ENCODE measurements at places on chromosomes 5 and 9.
A peak's percentile ranks its signal among the peaks of the same experiment; 100 is the strongest.

GRCh38 chr9:10062629-10063395 is 550.0 kb downstream of the PTPRD start:
- no peak for DNase-seq

DNA sequence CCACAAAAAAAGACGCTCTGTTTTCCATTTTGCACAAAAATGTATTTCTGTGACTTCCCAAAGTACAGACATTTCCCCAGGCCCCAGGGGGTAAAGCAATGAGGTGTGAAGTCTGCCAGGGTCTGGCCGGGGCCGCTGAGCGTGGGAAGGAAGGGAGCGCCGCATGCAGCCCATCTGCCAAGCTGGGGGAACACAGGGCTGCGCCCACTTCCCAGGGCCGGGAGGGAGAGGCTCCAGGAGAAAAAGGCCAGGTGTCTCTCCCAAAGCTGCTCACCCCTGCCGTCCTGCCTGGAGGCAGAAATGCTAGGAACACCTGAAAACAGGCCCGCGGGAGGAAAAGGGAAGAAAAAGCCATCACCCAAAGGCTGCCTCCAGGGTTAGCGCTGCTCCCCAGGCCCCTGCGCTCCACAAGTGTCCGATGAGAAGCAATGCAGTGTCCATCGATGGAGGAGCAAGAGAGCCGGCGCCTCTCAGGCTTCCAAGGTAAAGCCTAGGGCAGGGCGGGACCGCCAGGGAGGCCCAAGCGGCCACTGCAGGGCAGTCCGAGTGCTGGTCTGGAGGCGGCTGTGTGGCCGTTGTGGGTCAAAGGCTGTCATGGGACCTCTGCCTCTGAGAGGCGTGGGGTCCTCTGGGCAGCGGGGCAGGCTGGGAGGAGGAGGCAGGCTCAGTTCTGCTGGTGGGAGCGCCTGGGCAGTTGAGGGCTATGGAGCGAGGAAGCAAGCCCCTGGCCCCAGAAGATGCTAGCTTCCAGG is 6.0 kb upstream of the ZDHHC12 start:
- no peak for DNase-seq

GRCh38 chr5:159183247-159183646 is 26.1 kb downstream of the RNF145 start:
- no peak for DNase-seq

- no peak for DNase-seq
Measured at GRCh38 chr5:102077920-102078319, 218.2 kb downstream of the SLCO4C1 start.

- no peak for DNase-seq
Measured at GRCh38 chr9:84349671-84350070, 9.1 kb upstream of the SLC28A3 start.

DNA sequence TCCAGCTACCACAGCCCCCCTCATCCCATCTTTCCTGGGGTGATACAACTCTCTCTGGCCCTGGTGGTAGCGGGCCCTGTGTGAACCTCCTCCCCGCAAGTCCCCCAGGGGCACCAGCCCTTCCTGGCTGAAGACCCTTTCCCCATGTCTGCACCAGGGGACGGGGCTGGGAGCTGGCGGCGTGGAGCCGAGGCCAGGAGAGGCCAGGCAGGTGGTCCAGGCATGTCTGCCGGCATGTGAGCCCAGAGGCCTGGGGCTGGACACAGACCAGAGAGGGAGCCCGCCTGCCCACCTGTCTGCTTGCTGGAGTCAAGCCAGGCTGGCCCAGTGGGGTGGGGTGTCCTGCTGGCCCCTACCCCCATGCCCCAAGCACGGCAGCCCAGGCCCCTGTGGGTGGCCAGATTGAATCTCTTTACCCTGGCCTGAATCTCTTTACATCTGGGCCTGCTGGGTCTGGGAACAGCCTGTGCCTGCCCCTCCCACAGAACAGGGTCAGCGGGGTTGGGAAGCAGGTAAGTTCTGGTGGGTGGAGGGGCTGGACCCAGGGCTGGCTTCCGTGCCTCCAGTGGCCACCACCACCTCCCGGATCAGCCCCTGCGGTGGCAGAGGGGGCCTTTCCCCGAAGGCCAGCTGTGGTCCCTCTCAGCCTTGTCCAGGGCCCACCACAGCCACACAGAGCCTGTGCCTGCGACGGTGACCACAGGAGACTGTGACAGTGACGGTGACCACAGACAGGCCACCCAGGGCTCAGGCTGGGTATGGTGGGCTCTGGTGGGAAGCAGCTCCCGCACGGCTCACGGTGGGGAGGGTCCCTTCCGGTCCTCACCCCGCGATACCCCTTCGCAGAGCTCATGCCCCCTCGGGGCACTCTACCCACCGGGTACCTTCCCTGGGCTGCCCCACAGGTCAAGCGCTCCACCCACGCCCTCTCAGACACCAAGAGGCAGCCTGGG is 7.1 kb downstream of the LCN12 start:
- no peak for DNase-seq

DNA sequence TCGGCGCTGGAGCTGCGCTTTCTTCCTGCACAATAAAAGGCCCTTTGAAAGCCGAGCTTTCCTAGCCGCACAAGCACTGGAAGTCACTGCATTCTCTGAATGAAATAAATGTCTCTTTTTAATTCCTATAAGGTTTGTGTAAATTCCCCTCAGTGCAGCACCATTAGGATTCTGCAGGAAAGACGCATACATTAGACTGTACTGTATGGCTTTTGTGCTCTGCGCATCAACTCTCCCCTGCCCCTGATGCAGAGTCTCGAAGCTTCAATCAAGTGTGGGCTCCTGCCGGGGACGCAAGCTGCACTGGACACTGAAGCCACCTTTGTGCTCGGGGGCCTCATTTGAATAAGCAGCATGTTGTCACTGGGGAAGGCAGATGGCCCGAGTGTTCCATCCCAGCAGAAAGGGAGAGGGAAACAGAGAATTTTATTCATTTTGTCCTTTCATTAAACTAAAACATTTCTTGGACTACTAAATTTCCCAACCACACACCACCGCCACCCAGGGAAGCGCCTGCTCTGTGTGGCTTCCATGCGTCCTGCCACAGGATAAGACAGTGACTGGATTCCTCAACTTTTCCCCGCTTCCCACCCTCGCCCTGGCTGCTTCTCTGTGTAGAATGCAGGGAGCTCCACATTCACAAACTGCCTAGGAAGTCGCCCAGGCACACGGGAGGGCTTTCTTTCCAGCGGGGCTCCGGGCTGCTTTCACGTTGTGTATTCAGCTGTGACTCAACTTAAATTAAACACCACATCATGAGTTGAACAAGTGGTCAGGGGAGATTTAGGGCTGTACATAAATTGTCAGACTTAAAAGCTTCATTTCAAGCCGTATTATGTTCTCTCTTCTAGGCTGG is 635.4 kb downstream of the IRX1 start:
- DNase-seq: peak; percentile 61

GRCh38 chr9:4062966-4063365 is 236.9 kb downstream of the GLIS3 start:
- DNase-seq: no peak

DNA sequence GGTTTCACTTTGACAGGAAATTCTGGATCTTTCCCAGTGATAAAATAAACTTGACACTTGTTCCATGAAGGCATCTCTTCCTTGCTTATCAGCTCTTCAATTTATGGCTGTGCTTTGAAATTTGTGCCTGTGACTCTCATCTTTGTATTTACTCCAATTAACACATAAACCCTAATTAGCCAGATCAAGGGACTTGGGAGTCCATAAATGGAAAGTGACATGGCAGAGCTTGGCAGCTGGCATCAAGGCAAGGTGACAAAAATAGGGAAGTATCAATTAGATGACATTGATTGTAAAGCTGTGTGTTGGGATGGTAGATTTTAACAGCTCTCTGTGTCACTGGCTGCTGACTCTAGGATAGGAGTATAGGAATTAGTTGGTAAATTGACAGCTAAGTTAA is 133.9 kb downstream of the PBX3 start:
- DNase-seq: no peak

DNA sequence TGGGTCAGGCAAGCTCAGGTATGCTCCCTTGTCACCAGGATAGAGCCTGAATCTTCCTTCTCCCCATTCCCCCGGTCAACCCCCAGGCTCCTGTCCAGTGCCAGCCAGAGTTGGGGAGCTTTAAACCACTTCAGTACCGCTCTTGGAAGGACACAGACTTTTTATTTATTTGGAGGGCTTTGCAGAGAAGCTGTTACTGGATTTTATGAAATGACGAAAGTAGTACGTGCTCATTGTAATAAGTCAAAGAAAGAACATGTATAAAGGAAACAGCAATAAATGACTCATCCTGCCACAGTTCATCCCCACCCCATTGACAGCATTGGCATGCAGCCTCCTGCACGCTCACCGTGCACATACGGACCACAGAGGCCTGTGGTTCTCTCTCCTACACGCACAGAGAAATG is 230.3 kb downstream of the AUH start:
- no peak for DNase-seq

DNA sequence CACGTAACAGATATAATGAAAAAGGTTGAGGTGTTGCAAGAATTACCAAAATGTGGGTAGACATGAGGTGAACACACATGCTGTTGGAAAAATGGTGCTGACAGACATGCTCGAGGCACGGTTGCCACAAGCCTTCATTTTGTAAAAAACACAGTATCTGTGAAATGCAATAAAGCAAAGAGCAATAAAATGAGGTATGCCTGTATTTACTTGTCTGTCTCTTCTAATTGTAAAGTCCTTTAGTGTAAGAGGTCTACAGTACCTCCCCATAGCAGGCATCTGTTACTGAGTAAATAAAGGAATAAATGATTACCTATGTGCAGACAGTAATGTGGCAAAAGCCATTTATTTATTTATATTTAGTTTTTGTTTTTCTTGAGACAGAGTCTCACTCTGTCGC is 3.0 kb upstream of the CAST start:
- no peak for DNase-seq

DNA sequence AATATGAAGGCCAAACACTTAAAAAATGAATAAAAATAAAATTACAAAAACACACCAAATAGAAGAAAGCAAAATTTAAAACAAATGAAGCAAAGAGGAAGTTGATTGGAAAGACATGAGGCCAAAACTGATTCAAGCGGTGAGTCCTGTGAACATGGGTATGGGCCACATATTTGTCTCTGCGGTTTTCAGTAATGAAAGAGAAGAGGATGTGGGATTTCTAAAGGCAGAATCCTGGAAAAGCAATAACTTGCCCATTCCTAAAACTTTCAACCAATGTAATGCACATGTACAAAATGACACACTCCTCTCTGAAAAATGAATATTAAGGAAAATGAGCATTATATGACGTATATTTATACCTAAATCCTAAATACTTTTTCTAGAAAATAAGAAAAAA is 263.7 kb downstream of the SEMA5A start:
- DNase-seq: no peak

GRCh38 chr5:169300468-169301385 is at the start of gene SLIT3:
TSS of gene SLIT3 (minus strand) at chr5:169301139. CDS start at chr5:169300709, 430 bp downstream.
- DNase-seq: no peak

- DNase-seq: no peak
Measured at GRCh38 chr9:5518937-5519319, 8.6 kb downstream of the PDCD1LG2 start.

GRCh38 chr5:33079548-33079947 is 361.2 kb upstream of the TARS1 start:
- DNase-seq: no peak

- DNase-seq: no peak
Measured at GRCh38 chr5:156383510-156384265, 56.7 kb downstream of the SGCD start.

- no peak for DNase-seq
Measured at GRCh38 chr5:76207120-76207519, 123.9 kb downstream of the SV2C start.

DNA sequence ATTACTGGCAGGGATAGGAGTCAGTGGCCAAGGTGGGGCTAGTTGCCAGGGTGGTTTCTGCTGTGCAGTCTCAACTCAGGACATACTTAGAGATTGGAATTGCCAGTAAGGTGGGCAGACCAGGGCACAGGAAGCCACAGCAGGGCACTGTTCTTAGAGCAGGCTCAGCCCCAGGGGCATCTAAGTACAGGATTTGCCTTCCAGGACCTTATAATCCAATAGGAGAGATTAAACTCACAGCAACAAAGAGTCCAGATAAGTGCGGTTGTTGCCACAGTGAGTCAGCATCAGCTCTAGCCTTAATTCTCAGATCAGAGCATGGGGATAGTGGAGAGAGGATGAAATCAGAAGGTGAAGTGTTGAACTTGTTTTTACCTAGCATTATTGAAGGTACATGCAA is 265.8 kb upstream of the TRPC7 start:
- DNase-seq: no peak

DNA sequence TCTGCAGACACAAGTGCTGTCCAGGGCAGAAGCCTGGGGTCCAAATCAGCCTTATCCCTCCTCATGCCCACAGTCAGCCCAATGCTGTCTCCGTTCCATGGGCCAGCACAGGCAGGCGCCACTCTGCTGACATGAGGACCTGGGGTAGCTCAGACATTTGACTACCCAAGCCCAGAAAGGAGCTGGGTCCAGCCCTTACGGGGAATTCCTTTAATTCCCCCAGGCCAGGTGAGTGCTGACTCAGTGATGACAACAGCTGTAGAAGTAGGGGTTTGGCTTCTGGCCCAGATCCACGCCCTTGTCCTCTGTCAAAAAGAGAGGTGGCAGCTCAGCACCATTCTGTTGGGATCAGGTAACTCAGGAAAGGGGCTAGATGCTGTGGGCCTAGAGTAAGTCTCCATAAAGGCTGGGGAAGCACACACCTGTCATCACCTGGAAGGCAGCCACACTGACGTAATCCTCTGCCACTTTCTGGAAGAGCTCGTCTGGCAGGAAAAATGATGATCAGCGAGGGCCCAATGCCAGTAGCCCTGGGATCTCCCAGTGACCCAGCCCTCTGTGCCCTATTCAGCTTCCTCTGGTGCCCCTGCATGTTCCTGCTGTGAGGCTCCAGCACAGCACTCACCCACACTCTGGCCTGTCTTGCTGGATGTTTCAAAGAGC is 1.9 kb downstream of the RAB24 start:
- DNase-seq: no peak

GRCh38 chr9:35714123-35714522 is 17.9 kb downstream of the TLN1 start:
- no peak for DNase-seq

DNA sequence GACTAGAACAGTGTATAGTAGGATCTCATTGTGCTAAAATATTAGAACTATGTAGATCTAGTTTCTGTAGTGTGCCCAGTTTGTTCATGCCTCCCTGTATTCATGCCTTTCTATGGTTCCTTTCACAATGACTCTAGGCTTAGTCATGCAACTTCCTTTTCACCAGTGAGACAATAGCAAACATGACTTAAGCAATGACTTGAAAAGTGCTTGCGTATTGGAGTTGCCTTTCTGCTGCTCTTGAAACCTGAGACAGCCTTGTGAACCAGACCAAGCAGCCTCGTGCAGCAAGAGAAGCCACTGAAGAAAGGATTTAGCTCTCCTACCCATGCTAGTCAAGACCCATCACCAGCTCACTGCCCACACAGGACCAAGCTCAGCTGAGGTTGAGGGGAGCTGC is 294.5 kb upstream of the TAS2R1 start:
- DNase-seq: no peak

- no peak for DNase-seq
Measured at GRCh38 chr5:158115468-158115867, 256.5 kb upstream of the CLINT1 start.
